ENCODE measurements at places on chromosomes 11 and 22.
A peak's percentile ranks its signal among the peaks of the same experiment; 100 is the strongest.

- no peak for DNase-seq
Measured at GRCh38 chr11:44241851-44242250, 68.1 kb downstream of the ALX4 start.

DNA sequence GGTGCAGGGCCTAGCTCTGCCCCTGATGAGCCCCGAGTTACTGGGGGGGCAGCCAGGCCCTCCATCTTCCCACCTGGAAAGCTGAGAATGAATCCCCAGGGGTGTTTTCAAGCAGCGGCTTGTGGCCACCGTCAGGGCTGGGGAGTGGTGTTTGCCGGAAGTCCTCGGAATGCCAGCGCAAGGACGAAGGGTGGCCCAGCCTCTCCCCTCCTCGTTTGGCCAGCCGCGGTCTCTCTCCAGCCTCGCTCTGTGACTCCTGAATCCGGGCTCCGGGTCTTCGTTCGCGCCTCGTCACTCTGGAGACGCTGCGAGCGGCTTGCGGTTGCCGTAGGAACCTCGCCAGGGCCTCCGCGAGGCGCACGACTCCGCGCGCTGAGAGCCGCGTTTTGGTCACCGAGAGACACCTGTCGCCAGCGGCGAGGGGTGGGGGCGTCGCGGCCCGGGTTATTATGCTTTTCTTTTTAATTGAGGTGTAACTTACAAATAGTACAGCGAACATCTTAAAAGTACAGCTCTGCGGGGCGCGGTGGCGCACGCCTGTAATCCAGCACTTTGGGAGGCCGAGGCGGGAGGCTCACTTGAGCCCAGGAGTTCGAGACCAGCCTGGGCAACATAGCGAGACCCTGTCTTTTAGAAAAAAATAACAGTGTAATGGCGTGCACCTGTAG is 6.3 kb upstream of the KDELR3 start:
- peak; percentile 60 for DNase-seq

DNA sequence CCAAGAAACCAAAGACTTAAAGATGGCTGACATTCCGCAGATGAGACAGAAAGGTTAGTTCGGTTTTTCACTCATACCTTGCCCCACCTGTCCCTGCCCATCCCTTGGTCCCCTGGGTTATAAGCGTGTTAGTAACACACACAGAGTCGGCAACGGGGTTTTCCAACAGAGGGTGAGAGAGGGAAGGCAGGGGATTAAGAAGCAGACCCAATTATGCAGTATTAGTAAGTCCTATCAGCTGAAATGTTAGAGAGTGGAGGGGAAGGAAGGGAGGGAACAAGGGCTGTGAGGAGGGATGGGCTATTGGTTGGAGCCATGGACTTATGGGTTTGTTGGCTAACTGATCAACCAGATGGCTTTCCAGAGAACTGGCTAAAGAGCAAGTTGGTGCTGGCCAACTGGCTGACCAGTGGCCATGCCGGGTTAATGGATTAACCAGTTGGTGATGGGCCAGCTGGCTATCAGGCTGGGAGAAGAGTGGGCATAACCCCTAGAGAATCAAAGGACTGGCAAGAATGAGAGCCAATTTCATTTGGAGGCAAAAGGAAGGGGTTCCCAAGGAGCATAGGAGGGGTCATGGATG is 45.5 kb downstream of the NRXN2 start:
- no peak for DNase-seq

GRCh38 chr11:115008799-115009198 is 330.5 kb downstream of the NXPE2 start:
- no peak for DNase-seq

DNA sequence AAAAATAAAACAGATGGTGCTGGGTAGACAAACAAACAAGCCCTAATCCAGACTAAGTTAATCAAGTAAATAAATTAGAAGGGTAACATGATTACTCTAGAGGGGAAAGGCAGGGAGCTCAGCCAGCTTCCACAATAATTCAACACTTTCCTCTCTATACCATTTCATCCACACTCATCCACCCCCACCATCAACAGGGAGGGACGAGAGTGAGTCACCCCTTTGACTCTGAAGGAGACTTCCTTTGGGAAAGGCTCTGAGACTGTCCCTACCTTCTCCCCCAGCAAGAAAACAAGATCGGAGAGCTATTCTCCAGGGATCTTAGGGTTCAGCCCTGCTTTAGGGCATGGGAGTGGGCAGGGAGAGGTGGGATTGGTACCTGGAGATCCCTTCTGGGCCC is 33.1 kb downstream of the TRIM66 start:
- DNase-seq = no peak

DNA sequence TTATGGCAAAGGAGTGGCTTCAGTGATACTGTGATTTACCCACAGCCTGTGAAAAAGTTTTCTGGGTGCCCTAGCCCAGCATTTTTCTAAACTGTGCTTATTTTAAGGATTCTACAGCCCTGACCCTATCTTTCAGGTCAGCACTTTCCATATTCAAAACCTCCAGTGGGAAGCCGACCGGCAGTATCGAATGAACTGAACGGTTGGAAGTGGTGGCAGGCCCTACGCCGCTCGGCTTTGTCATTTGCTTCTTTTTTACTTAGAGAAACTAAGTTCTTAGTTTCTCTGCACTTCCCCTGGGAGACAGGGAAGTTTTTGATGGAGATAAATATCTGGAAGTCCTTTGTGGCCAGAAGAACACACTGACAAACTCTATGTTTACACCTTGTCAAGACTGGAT is 994 bp downstream of the GLB1L2 start:
- no peak for DNase-seq

DNA sequence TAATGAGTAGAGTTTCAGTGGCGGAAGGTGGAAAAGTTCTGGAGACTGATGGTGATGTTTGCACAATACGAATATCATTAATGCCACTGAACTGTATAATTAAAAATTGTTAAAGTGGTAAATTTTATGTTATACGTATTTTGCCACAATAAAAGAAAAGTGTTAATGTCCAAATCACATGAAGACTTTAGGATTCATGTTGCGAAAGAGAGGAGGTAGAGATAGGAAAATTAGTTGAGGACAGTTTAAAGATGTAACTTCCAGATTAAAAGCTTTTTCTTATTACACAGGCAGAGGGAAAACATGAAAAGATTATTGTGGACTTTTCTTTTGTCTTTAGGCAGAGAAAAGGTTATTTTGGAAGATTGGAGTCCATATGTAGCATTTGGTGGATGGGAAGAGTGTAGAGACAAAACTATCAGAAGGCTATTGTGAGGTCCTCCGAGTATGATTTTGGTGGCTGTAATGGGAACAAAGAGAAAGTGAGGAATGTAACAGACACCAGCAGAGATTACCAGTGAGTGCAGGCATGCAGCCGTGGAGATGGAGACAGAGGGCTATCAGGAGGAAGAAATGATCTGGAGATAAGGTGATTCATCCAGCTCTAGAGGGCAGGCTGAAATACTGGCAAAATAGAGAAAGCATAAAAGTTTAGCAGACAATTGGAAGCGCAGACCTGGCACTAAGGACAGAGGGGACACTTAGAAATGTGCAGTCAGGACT is 12.5 kb downstream of the VPS26B start:
- DNase-seq = no peak

DNA sequence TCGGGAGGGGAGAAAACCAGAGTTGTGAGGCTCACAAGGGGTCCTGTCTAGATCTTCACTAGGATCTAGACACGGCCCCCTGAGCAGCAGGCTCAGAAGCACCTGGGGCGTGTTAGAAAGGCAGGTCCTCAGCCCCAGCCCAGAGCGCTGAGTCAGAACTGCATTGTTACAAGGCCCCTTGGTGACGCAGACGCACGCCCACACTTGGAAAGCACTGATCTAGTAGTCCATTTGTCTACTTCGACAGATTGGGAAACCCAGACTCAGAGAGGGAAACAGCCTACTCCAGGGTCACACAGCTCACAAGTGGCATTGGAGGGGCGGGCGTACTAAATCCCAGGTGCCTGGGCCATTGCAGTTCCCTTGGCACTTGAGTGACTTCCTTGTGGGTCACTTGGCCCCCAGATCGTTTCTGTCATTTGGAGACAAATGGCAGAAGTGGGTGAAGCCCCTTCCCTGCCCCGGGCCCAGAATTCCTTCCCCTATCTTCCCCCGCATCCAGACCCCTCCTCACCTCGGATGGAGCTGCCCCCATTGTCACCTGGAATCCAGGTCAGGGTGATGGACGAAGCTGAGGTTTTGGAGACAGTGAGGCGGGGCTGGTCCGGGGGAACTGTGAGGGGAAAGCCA is 110.8 kb downstream of the CEP164 start:
- DNase-seq = no peak

DNA sequence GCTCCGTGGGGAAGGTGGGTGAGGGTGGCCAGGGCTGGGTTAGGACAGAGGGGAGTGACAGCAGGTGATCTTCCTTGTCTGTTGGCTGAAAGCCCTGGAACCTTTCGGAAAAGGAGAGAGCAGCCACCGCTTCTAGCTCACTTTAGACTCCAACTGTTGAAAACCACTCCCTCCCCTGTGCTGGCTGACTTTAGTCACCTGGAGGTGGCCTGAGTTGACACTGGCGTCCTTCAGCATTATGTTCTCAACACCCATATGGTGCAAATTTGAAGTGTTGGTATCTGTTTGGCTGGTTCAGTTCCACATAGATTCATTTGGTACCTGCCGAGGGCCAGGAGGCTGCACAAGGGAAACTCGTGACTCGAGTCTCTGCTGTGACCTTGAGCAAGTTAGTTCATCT is 28.8 kb downstream of the ZC3H7B start:
- DNase-seq = no peak

GRCh38 chr11:27487706-27488105 is 15.1 kb upstream of the LGR4 start:
- DNase-seq = no peak

DNA sequence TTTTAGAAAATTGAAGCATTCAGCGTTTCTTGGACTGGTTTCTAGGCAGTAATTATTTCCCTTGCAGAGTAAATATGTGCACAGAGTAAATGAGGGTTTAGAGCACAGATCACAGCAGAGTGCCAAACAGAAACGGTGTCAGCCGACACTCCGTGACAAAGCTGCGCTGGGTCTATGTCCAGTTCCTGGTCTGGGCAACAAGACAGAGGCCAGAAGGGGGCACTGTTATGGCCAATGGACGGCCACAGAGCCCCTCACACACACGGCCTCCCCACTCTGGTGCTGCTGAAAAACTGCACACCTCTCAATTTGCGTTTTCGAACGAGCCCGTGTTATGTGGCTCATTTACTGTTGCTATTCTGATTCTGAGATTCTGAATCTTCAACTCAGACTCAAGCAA is 180.7 kb downstream of the MPPED1 start:
- DNase-seq = no peak

- no peak for DNase-seq
Measured at GRCh38 chr11:42631220-42631843, 680.5 kb upstream of the API5 start.

GRCh38 chr11:1744137-1744886 is 6.1 kb downstream of the IFITM10 start:
- DNase-seq = no peak

GRCh38 chr11:118846181-118846935 is 37.3 kb upstream of the CXCR5 start:
- DNase-seq = no peak

GRCh38 chr22:36470994-36471331 is 10.5 kb downstream of the TXN2 start:
- DNase-seq = no peak

GRCh38 chr11:128331317-128331716 is 256.0 kb downstream of the ETS1 start:
- DNase-seq = no peak

Measured in stimulated activated CD4-positive, alpha-beta T cell treated with anti-CD3 and anti-CD28 coated beads, Interleukin-15, amount 100 ng/mL, for 48 hours (primary cell).